ENCODE measurements at places on chromosomes 7 and 10.
A peak's percentile ranks its signal among the peaks of the same experiment; 100 is the strongest.

DNA sequence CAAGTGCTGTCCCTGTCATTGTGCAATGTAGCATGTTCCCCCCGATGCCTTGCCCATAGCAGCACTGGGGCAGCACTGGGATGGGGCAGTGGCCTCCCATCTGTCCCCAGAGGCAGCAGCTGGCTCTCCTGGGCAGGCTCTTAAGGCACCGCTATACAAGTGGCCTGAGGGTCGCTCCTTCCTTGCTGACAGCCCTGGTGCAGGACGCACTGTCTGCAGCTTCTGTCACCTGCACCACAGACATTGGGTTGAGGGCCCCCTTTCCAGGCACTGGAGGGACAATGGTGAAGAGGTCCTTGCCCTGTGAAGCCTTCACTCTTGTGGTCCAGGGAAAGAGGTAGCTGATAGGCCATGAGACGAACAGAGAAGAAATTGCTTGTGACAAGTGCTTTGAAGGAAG, 10.6 kb downstream of the CPSF4 start:
- no peak for DNase-seq

DNA sequence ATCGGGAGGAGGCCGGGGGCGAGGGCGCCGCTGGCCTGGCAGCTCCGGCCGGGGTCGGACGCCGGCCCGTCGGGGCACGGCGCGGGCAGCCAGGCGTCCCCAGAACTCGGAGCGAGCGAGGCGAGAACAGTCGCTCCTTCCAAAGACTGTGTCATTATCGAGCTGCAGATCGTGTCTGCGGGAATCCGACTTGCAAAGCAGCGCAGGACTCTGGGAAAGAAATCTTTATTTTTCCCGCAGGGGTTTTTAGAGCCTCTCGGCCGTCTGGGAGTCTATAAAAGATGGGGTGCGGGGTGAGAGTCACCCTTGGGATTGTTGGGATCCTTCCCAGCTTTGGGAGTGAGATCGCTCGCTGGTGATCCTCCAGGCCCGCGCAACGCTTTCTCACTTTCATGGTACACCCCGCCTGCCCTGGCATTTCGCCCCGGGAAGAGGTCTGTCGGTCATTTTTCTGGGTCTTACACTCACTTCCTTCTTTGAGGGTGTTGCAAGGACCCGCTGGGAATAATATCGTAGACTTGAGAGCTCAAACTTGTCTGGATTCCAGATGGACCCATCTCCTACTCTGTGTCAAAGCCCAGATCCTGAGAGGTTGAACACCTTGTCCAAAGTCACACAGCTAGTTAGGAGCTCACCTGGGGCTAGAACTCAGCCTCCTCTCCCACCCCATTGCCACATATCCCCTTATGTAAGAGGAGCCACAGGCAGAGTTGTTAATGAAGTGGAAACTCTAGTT, 1.0 kb downstream of the UBTD1 start:
- DNase-seq: no peak

GRCh38 chr10:91582153-91582554, 50.7 kb downstream of the PPP1R3C start:
- DNase-seq: no peak

- DNase-seq: no peak
These were observed 53.7 kb downstream of the GOLGA7B start for GRCh38 chr10:97903128-97904017.

GRCh38 chr7:117816727-117817126, 56.5 kb downstream of the CTTNBP2 start:
- DNase-seq: no peak

- DNase-seq: no peak
These were observed 66.0 kb downstream of the NPSR1 start for GRCh38 chr7:34723866-34724490.

DNA sequence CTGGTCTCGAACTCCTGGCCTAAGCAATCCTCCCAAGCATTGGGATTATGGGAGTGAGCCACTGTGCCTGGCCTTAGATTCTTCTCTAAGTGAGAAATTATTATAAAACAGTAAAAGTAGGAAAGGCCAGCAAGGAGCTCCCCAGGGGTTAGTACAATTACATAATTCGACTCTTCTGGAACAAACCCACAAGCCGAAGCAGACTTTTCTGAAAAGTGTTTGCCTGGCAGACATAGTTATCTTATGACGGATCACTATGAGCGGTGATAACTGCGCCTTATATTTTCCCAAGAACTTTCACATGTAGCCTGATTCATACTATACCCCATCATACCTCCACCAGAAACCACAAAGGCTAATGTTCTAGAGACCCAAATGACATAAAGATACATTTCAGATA, 30.2 kb upstream of the SH3PXD2A start:
- no peak for DNase-seq

DNA sequence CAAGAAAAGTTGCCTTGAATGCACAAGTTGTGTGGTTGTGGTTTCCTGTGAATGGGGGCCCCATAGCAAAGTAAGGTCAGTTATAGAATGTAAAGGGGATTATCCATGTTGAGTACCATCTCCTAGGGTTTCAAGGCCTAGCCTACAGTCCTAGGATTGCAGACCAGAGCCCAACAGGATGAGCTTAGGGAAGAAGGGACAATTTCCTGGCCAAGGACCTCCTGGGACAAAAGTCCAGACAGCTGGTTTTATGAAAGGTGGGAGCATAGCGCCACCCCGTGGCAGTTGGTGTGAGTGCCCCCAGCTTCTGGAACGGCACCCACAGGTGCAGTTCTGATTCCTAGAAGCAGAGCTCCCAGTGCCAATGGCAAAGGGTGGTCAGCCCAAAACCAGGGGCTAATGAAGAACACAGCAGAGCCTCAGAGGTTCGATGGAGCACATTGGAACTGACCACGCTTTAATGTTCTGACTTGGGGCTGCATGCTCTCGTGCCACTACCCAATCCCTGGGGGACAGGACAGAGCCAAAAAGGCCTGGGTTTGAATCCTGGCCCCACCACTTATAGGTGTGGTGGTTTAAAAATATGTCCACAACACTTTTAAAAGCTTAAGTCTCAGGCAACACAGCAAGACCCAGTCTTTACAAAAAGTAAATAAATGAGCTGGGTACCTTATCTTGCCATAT, 25.8 kb upstream of the TMEM120A start:
- peak; percentile 77 for DNase-seq

- no peak for DNase-seq
These were observed 211.2 kb downstream of the CRPPA start for GRCh38 chr7:16210171-16210570.

DNA sequence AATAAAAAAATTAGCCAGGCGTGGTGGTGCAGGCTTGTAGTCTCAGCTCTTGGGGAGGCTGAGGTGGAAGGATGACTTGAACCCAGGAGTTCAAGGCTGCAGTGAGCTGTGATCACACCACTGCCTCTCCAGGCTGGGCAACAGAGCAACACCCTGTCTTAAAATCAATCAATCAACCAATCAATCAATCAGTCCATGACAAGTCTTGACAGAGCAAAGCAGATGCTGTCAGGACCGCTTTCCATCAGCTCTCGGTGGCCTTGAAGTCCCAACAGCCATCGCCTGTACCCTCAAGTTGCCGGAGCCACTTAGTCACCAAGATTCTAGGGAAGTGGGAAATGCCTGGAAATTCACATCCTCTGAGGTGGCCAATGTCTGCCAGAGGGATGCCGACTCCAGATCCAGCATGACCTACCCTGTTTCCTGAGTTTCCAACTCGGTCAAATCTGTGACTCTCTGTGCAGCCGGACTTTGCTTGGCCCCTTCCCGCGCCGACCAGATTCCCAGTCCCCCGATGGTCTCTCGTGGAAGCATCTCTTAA, 871 bp upstream of the CCL24 start:
- DNase-seq: no peak

DNA sequence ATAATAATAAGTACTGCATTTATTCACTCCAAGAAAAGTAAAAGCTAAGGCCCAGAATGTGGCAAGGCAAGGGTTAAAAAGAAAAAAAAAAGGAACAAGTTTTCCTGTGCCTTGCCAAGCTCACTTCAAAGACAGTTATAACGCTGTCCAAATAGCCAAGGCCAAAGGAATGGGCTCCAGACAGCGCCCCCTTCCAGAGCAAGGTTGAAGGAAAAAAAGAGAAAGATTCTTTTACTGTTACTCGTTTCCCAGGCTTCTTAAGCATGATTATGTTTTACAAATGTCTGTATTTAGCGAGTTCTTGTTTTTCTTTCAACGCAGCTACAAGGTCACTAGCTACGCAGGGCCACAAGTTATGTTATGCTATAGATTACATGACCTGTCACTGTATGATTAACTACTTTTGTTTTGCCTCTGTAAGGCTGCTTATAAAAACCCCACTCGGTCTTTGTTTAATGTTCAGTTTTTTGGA, 9.1 kb upstream of the EIF4H start:
- no peak for DNase-seq

- no peak for DNase-seq
These were observed 44.5 kb downstream of the LRRC18 start for GRCh38 chr10:48894911-48895802.

GRCh38 chr7:158567153-158567603, 20.4 kb downstream of the PTPRN2 start:
- DNase-seq: no peak

DNA sequence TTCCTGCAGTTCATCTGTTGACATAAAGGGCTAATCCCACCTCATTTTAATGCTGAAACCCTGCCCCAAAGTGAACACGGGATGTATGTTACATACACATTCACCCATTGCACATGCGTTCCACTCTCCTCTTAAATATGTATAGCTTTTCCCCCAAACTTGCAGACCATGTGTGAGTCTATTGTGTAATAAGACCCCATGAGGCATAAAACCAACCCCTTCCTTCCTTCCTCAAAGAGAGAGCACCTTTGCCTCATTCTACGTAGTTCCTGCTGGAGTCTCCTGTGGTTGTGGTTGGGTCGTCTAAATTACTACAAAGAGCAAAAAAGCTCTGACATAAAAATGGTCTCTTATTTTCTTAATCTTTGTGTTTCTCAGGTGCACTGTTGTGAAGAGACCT, 345.7 kb upstream of the KLF6 start:
- no peak for DNase-seq

- no peak for DNase-seq
These were observed 56.3 kb upstream of the ABCB5 start for GRCh38 chr7:20558963-20559716.

DNA sequence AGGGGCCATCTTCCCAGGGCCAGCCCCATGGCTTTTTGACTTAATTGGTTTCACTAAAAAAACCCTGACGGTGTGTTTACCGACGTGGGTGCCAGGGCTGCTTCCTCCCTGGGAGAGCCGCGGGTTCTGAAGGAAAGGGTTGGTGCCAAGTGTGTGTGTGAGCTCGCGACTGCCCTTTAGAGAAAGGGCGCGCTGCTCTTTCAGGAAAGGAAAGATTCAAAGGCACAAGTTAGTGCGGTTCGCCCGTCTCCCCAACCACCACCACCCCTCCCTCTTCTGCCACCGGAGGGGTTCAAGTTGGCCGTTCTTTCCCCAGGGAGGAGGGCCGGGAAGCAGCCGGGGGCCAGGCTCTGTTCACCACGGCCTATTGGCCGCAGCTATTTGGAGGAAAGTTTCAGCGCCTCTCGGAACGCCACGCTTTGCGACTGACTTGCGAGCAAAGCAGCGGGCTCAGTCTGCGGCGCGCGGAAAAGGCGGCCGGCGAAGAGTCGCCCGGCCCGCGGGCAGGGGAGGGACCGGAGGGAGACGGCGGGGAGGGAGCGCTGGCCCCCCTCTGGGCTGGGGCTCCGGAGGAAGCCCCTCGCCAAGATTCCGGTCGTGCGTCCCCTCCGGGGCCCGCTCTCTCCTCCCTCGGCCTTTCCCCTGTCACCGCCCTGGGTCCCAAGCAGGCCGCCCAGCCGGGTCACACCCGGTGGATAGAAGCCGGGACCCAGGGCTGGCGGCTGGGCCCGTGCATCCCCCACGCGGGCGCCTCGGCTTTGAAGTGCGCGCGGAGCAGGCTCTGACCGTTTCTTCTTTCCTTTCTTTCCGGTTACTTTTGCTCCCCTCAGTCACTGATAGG, 165.9 kb upstream of the PPP1R3A start:
- DNase-seq: no peak

- no peak for DNase-seq
These were observed 330.2 kb downstream of the GLRX3 start for GRCh38 chr10:130466271-130466997.

Data from GM13977 (cell line).